ENCODE measurements at places on chromosomes 16 and 17. TPM values are rescaled to one million over a fixed set of nuclear protein-coding genes. Genes with fewer than 3 reads are reported as not detected.

KRTAP4-4 gene
- total RNA-seq, result not detected

ARL17B gene
- total RNA-seq, result 6.1 TPM

PRKAR1A gene
- total RNA-seq, result 120 TPM

KRTAP3-1 gene
- not detected for total RNA-seq

MYO15A gene
- total RNA-seq, result 0.45 TPM

PDF gene
- 41.4 TPM for total RNA-seq

KRT39 gene
- total RNA-seq, result not detected

MYH3 gene
- total RNA-seq, result 1.2 TPM

C16orf78 gene
- not detected for total RNA-seq

ABCA3 gene
- 21.9 TPM for total RNA-seq

ODAD4 gene
- total RNA-seq, result 1.2 TPM

DPEP2 gene
- total RNA-seq, result not detected

Measured in A549 treated with AZD2906 at 1 μM for 4 hours (cell line).